Left ventricle myocardium inferior (tissue), 1 donor: ENCODE measurements at places on chromosomes 5 and 9. TPM values are rescaled to one million over a fixed set of nuclear protein-coding genes. Genes with fewer than 3 reads are reported as not detected.

Gene LECT2
- not detected for total RNA-seq

Gene CHD1
- total RNA-seq: 11.6 TPM

DNA sequence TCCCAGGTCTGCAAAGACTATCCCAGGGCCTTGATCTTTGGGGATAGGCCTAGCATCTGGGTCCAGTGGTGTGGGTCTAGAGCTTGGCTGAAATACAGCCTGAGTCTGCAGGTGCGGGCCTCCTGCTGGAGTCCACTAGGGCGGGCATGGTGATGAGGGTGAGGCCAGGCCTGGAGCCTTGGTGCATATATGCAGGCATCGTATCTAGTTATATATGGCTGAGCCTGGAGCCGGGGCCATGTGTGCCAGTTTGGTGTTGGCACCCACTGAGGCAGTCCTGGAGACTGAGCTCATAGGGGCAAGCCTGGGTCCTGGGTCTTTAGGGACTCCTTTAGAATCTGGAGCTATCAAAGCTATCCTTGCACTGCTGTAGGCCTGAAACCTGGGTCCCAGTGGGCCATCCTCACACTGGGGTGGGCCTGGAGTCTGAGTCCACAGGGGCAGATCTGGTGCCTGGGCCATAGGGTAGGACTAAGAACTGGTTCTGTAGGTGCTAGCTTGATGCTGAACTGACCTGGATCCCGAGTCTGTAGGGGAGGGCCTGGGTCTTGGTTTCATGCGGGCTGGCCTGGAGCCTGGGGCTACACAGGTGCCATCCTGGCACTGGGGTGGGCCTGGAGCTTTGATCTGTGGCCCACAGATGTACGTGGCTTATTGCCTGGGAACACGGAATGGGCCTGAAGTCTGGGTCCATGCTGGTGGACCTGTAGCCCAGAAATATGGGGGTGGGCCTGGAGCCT is 346.5 kb upstream of the MEF2C start:
- DNase-seq: no peak

Gene MARCOL
- not detected for total RNA-seq

Gene MORN5
- not detected for total RNA-seq

Gene KCNIP1
- 0.16 TPM for total RNA-seq

DNA sequence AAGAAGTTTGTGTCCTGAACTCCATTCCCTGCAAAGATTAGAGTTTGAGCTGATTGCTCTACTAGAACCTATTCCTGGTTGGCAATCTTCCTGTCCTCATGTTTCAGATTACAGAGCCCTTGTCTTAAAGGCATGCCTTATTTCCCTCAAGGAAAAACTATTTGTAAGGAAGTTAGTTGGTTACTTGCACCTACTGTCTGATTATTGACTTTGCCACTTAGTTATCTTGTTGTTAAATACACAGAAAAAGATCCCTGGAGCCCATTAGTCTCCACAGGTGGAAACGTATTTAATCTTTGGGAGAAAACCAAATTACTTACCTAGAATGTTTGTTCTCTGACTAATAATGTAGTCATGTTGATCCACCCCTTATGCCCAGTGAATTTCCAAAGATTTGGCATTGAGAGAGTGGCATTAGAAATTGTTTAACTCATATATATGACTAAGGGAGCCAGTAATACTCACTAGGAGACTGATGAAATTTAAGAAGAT is 132.3 kb upstream of the ELL2 start:
- DNase-seq: no peak
